ENCODE measurements at places on chromosomes 3 and 15. TPM values are rescaled to one million over a fixed set of nuclear protein-coding genes. Genes with fewer than 3 reads are reported as not detected.

SLC2A2 gene
- not detected for total RNA-seq

GRCh38 chr3:34862456-34862855 lies 776.9 kb upstream of the ARPP21 start:
- no peak for DNase-seq

ITIH4 gene
- 12.6 TPM for total RNA-seq

DNA sequence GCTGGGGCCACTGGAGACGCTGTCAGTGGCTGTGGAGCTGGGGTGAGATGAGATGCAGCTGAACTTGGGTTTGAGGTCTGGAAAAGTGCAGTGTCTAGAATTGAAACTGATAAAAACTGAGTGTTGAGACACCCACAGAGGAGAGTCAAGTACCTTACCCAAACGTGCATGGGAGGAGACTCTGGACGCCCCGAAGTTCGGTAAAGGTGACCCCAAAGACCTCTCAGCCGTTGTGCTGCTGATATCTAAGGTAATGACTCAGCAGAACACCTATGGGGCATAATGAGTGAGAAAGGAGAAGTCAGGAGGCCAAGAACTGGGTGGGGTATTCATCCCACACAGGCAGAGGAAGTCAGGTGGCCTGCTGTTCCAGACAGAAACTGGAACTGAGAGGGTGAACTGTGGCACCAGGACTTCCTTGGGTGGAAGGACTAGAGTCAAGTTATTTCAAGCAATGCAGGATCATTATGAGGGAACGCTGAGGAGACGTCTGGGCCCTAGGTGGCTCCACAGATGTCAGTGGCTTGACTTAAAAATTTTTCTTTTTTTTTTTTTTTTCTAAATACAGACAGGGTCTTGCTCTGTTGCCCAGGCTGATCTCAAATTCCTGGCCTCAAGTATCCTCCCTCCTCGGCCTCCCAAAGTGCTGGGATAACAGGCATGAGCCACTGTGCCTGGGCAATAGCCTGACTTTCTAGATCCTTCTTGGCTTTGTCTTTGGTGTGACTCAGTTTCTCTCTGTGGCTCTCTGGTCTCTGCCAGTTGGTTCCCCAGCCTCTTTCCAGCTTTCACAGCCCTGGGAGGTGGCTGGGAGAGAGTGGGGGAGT lies 67.6 kb upstream of the GCNT3 start:
- DNase-seq, result no peak

DNA sequence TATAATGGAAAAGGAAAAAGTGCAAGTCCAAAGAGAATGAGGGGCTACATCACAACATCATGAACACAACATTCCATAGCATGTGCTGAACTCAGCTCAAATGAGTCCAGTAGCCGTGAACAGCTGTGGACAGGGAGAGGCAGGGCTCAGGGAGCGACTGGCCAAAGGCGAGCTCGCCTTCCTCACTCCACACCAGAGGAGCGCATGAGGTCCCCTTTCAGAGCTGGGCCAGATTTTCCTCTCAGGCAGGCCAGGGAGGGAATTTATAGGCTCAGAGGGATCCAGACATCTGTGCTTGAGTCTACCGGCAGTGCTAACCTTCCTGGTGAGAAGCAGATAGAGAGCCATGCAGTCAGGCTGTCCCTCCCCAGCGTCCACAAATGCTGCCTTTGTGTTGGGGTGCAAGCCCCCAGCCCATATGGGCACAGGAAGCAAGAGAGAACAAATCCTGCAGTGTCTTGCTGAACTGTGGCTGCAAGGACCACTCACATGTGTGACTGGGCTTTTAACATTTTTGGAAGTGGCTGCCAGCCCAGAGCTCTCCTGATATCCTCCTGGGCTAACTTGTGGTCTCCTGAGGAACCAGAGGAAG lies 32.5 kb downstream of the ARHGEF3 start:
- no peak for DNase-seq

DNA sequence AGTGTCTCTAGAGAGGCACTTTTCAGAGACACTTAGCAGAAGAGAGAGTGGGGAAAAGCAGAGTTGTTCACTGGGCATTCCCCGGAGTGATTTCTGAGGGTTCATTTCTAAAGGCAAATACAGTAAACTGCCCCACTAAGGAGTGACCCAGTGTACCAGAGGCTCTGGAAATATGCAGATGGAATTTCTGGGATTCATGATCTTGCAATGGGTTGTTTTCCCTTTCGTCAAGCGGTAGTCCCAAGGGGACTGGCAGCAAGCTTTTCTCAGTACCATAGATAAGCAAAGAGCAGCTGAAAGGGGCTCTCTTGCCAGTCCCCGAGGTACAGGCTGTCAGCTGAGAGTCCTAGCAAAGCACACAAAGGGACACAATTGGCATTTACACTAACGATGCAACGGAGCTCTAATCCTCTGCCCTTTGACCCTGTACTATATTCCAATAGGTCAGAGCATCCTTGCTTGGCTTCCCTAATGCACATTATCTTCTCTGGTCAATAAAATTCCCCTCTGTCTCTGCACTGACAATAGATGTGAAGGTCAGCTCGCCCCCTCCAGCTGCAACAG lies 155.6 kb downstream of the SEMA6D start:
- no peak for DNase-seq

MYO1E gene
- total RNA-seq, result 55.7 TPM

GRCh38 chr15:60721707-60722106 lies 242.8 kb upstream of the ICE2 start:
- no peak for DNase-seq

- no peak for DNase-seq
These were observed 23.2 kb downstream of the ERICH6 start for GRCh38 chr3:150680562-150680961.

ACP3 gene
- 0.42 TPM for total RNA-seq

CMTM6 gene
- 72.0 TPM for total RNA-seq

DNA sequence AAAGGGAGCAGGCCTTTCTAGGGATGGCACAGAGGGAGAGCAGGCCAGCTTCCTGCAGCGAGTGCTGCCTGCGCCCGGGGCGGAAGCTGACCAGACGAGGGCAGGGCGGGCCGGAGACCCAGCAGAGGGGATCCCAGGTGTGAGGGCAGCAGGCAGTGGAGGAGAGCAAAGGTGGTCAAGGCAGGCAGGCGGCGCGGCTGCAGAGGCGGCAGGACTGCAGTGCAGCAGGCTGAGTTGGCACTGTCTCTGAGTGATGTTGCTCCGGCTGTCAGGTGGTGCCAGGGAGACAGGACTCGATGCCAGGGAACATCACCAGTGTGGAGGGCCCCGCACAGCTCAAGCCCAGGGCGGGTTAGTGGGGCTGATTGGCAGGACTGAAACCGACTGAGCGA lies 22.3 kb upstream of the PLXNA1 start:
- DNase-seq, result no peak

GRCh38 chr15:23570486-23570885 lies 5.0 kb downstream of the MKRN3 start:
- DNase-seq, result no peak

DNA sequence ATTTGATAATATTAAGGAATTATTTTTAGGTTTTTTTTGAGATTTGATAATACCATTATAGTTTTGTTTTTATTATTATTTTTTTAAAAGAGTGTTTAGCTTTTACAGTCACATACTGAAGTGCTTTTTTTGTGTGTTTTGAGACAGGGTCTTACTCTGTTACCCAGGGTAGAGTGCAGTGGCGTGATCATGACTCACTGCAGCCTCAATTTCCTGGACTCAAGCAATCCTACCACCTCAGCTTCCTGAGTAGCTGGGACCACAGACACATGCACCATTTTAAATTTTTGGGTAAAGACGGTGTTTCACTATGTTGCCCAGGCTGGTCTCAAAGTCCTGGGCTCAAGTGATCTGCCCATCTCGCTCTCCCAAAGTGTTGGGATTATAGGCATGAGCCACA lies 73.0 kb downstream of the SUMF1 start:
- DNase-seq, result no peak

- no peak for DNase-seq
These were observed 246.0 kb downstream of the EPHA3 start for GRCh38 chr3:89353465-89353864.

GRCh38 chr15:101723171-101723873 lies 951 bp downstream of the TARS3 start:
- no peak for DNase-seq

- no peak for DNase-seq
These were observed 600.2 kb upstream of the GRM7 start for GRCh38 chr3:6260551-6261191.

DNA sequence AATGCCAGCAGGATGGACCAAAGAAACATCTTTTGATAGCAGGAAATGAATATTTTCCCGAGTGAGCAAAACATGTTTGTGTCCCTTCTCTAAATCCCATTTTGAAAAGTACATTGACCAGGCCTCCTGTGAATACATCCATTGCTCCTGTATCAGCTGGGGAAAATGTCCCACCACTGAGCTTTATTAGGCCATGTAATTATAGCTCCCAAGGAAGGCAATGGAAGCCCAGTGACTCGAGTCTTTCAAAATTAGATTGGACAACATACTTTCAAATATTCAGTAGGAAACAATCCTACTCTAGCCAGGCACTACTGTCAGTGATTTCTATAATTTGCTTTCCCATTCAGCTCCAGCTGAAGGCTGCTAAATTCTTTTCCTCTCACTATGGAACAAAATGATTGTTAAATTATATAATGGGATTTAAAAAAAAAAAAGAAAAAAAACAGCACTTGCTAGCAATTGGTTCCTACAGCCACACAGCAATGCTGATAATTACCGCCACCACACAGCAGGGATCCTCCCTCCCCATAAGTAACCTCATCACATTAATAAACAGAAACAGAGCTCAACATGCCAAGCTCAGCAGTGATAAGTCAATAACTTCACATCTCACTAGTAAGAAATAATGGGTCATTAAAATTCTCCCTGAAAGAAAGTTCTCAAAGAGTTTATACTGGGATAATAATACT lies 172.4 kb upstream of the SLC2A2 start:
- DNase-seq, result no peak

DNA sequence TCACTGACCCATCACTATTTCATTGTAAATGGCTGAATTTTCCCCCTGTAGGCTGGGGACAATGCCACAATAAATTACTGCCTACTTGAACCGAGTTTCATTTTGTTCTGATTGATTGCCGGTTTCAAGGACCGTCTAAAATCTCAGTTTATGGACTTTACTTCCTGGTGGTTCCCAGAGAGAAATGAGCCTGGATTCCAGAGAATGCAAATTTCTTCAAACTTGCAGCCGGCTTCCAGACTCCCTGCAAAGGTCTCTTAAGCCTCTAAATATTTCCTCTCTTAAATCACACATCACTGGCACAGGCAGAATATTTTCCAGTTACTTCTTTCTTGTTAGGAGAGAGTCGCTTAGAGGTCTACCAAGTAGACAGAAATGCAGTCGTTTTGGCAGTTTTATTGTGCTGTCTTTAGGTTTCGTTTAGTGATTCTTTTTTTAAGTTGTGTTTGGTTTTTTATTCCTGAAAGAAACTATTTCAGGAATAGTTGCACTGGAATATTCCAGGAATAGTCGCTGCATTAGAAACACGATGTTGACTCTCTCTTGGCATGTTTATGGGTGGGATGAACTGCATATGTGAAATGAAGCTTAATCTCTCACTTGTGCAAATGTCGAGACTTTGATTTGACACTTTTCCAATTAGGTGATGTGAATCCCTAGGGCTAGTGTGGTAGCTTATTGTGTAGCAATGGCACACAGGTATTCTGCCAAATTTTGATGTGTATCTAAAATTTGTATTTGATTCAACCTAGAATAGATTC lies 284.1 kb upstream of the NR2E3 start:
- no peak for DNase-seq

DNA sequence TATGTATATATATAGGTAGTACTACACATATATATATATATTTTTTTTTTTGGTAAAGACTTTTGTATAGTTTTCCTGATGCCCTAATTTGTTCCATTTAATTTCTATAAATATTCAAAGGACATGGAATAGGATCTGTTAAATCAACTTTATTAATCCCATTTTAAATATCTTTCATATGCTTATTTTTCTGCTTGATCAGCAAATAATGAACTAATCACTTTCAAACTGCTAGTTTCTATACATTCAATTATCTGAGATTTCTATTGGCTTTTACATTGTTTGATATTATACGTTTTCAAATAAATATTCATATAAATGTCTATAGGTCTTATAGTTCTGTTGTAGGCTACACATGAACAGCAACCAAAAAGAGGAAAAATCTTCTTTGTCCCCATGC lies 21.7 kb downstream of the ZXDC start:
- DNase-seq, result no peak

GRCh38 chr3:50885070-50885850 lies 210.5 kb downstream of the DOCK3 start:
- no peak for DNase-seq

FBXL2 gene
- 21.2 TPM for total RNA-seq

- DNase-seq, result no peak
These were observed 637.7 kb upstream of the TBL1XR1 start for GRCh38 chr3:177835008-177835407.

- no peak for DNase-seq
These were observed 209.7 kb upstream of the DCBLD2 start for GRCh38 chr3:99111235-99111634.

PTH1R gene
- 8.1 TPM for total RNA-seq

GRCh38 chr3:18946524-18946923 lies 201.8 kb upstream of the KCNH8 start:
- no peak for DNase-seq

DNA sequence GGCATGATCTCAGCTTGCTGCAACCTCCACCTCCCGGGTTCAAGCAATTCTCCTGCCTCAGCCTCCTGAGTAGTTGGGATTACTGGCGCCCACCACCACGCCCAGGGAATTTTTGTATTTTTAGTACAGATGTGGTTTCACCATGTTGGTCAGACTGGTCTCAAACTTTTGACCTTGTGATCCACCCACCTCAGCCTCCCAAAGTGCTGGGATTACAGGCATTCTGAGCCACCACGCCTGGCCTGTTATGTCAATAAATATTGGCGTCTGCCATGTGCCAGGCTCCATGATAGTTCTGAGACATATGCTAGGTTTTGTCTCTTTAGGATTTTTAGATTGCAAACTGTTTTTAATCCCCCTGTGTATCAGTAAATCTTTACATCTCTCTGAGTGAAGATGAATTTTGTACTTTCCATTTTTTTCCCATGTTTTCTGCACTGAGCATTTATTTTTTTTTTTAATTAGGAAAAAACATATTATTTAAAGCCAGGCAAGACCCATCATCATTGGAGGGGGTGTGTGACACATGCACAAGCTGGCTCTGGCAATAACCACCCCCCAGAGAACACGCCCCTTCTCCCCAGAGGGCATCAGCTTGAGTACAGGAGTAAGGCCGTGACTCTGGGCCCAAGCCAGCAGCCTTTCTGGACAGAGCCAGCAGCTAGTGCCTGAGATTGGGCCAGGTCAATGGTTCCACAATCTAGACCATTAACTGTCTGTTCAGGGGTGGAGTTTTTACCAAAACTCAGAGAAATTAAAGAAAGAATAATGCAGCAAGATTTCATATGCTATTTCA lies 51.0 kb upstream of the ATP1B3 start:
- no peak for DNase-seq

DNA sequence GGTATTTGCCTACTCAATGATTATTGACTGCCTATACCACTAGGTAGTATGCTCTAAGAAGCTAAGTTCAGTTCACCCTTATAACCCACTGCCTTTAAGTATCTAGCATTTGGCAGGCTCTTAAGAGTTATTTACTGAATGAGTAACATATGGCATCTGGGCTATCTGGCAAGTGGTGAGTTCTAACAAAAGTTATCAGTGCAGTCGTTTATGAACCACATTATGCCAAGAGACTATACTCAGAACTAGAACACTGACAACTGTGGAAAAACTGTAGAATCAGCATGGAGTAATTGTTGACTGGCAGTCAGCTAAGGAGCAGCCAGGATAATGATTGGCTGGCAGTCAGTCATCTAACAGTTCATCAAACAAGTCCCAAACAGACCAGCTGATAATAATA lies 25.8 kb downstream of the RAF1 start:
- no peak for DNase-seq
